T-cell (primary cell): ENCODE measurements at places on chromosomes 6 and 20. TPM values are rescaled to one million over a fixed set of nuclear protein-coding genes. Genes with fewer than 3 reads are reported as not detected.

The NKX2-2 gene
- not detected for total RNA-seq

The PPP1R3G gene
- total RNA-seq: not detected

The MMP24 gene
- total RNA-seq: 0.15 TPM

The SEC23B gene
- 51.3 TPM for total RNA-seq

The RNASET2 gene
- 267 TPM for total RNA-seq

DNA sequence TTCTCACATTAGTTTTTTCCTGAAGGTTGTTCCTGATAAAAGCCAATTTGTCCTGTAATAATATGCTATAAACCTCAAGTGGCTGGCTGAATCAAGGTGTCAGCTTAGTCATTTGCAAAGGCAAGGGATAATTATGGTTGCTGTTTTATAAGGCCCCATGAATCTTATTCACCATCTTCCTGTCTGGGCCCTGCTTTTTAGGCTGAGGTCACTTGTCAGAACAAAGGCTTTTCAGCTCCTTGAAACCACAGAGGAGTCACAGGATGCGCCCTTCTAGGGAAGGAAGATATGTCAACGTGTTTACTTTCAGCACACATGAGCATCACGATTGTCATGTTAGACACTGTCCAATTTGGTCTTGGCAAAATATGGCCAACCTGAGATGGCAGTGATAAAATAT lies 64.8 kb upstream of the NAA20 start:
- no peak for DNase-seq
- H3K27me3 ChIP-seq: no peaks in the 10 kb centered on the region
- H3K36me3 ChIP-seq: no peaks in the 10 kb centered on the region
- no peak overlapping the region for H3K4me3 ChIP-seq
- no peaks in the 10 kb centered on the region for H3K4me1 ChIP-seq

DNA sequence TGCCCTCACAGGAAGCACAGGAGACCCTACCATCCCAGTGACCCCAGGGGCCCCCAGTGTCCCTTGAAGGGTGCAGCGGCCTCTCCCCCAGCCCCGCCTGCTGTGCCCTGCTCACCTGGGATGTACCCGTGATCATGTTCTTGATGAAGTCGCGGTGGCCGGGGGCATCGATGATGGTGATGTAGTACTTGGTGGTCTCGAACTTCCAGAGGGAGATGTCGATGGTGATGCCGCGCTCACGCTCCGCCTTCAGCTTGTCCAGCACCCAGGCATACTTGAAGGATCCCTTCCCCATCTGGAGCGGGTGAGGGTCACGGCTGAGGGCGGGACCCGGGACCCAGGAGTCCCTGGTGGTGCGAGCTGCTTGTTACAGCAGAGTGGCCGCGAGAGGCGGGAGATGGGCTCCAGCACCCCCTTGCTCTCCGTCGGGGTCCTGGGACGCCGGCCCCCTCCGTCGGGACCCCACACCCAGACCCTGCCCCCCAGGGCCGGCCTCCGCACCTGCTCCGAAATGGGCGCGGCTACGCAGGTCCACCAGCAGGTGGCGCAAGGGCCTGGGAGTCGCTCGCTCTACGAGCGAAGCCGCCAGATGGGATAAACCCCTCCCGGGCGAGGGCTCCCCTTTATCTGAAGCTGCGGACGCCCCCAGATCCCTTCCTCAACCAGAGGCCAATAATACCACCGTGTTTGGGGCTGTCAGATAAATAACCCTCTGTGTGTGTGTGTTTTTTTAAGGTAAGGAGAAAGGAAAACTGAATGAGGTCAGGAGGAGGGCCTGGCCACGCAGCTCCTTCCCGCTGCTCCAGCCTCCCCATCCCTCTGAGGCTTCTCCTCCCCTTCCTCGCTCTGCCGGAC lies 2.9 kb downstream of the EEF1A2 start:
- peaks cover 29% of the 10 kb centered on the region for H3K4me1 ChIP-seq
- H3K27ac ChIP-seq: no peak overlapping the region
- DNase-seq: peak; percentile 67
- peaks cover 65% of the 10 kb centered on the region for H3K27me3 ChIP-seq
- H3K4me3 ChIP-seq: peak overlapping the region; percentile 47

- no peak overlapping the region for H3K4me3 ChIP-seq
- H3K27me3 ChIP-seq: no peaks in the 10 kb centered on the region
- no peaks in the 10 kb centered on the region for H3K4me1 ChIP-seq
- DNase-seq: no peak
- no peak overlapping the region for H3K27ac ChIP-seq
- H3K36me3 ChIP-seq: peaks cover 5% of the 10 kb centered on the region
Measured at GRCh38 chr20:5786930-5787795, 37.0 kb downstream of the SHLD1 start.

DNA sequence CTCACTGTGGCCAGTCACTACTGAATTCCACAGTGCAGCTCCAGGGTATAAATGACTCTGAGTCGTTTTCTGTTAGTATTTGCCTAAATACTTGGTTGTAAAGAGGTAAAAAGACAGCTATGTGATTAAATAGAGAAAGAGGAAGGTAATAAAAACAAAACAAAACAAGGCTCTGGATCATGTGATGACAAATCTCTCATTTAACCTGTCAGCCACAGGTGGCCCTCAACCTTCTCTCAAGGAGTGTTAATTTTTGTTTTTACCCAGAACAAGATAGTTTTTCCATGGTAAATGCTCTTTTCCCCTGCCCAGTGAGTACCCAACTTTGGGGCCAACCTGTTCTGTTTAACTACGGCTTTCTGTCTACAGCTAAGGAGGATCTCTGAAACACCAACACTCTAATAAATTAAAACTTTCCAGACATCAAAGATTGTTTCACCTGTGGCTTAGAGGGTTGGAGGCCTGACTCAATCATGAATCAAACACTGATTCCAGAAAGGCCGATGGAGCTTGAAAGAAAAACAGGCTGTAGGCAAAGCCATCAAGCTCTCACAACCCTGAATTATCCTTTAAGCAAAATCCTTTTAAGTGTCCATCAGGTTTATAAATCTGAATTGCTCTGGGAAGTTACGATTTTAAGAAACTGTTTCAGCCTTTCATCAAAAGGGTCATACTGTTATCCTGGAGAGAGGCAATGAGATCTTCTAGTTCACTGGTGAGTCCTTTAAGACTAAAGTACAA lies 81.5 kb upstream of the BCLAF1 start:
- no peak overlapping the region for H3K4me3 ChIP-seq
- no peaks in the 10 kb centered on the region for H3K27me3 ChIP-seq
- no peaks in the 10 kb centered on the region for H3K36me3 ChIP-seq
- no peak for DNase-seq

DNA sequence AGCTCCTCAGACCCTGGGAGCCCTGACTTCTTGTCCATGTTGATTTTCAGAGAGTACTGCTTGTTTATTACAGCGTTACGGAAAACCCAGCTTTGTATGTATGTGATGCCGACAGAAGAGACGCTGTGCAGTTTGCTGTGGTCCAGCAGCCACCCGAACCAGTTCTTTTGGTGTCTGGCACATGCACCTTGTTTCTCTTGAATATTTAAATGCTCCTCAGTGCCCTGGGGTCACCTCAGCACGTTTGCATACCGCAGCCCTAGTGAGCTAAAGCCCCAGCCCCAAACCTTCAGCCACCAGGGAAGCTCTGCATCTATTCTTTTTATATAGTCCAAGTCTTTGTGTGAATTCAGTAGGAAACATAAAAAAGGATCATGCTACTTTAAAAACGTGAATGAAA lies 39.9 kb downstream of the AFDN start:
- peaks cover 3% of the 10 kb centered on the region for H3K27me3 ChIP-seq
- no peaks in the 10 kb centered on the region for H3K4me1 ChIP-seq
- no peak for DNase-seq
- H3K4me3 ChIP-seq: no peak overlapping the region
